ENCODE measurements at places on chromosomes 11 and 22. TPM values are rescaled to one million over a fixed set of nuclear protein-coding genes. Genes with fewer than 3 reads are reported as not detected.
A peak's percentile ranks its signal among the peaks of the same experiment; 100 is the strongest.

- H3K27me3 ChIP-seq = no peaks in the 10 kb centered on the region
- H3K36me3 ChIP-seq = peaks cover 15% of the 10 kb centered on the region
- H3K4me3 ChIP-seq = peak overlapping the region; percentile 25
- H3K4me1 ChIP-seq = peaks cover 65% of the 10 kb centered on the region
- peak overlapping the region; percentile 73 for H3K27ac ChIP-seq
- peak; percentile 53 for DNase-seq
Observed at GRCh38 chr11:68354148-68354872, 41.9 kb downstream of the LRP5 start.

DNA sequence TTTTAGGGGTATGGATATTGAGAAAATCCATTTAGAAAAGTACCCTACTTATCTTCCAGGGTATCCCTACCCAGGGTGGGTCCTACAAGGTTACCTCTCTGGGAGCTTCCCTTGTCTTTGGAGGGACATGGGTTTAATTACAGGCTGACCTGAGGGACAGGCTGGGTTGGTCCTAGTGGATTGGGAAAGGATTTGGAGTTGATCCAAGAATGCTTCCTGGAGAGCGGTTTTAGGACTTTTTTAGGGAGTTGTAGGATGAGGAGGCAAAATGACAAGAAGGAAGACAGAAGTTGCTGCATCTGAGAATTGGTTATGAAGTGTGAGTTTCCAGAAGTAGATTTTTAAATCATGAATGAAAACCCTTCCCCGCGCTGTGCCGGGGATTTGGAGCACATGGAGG lies 61.8 kb upstream of the CRTAM start:
- peaks cover 4% of the 10 kb centered on the region for H3K4me1 ChIP-seq
- H3K27ac ChIP-seq = no peak overlapping the region
- no peaks in the 10 kb centered on the region for H3K27me3 ChIP-seq
- DNase-seq = no peak
- H3K36me3 ChIP-seq = no peaks in the 10 kb centered on the region

DNA sequence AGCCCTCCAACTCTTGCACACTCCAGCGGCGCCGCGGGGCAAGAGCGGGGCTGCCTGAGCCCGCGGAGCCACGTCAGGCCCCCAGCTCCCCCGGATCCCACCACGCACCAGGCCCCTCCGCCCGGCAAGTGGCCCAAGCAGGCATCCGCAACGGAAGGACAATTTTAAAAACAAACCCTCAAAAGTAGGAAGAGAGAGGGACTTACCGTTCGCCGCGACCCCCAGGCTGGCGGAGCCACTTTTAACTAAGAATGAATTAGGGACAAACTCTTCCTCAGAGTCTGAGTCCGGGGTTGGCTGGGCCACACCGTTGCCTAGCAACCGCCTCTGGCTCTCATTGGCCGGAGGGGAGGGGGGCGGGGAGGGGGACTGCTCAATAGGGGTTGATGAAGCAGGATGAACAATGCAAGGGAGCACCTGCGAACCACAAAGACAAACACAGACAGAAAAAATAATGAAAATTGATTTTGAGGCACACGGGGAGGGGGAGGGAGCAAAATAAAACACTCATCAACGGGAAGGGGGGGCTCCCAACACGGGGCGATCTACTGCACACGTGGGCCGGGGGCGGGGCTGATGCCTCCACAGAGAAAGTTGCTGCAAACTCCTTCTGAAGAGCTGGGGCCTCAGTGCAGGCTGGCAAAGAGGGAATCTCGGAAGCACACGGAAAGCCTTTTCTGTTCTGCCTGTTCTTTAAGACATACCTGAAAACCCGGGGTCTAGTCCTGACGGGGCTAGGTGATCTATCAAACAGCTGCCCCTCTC lies 387.5 kb upstream of the NARS2 start:
- no peak for DNase-seq
- no peaks in the 10 kb centered on the region for H3K4me1 ChIP-seq
- no peaks in the 10 kb centered on the region for H3K27me3 ChIP-seq
- peak overlapping the region; percentile 53 for H3K4me3 ChIP-seq

DNA sequence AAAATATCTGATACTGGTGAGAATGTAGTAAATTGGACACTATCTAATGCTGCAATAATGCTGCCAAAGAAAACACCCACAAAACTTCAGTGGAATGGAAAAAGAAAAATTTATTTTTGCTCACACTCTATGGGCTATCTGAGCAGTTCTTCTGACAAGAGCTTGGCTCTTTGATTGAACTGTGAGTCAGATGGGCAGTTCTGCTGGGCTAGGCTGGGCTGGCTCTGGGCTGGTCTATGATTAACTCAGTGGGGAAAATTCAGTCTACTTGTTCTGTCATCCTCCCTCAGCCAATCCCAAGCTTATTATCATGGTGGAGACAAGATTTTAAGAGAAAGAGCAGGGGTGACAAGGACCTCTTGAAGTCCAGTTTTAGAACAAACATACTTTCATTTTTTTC lies 1404.8 kb downstream of the LRRC4C start:
- H3K27ac ChIP-seq = no peak overlapping the region
- no peak for DNase-seq
- no peaks in the 10 kb centered on the region for H3K36me3 ChIP-seq
- H3K4me3 ChIP-seq = no peak overlapping the region
- no peaks in the 10 kb centered on the region for H3K4me1 ChIP-seq
- no peaks in the 10 kb centered on the region for H3K27me3 ChIP-seq

DNA sequence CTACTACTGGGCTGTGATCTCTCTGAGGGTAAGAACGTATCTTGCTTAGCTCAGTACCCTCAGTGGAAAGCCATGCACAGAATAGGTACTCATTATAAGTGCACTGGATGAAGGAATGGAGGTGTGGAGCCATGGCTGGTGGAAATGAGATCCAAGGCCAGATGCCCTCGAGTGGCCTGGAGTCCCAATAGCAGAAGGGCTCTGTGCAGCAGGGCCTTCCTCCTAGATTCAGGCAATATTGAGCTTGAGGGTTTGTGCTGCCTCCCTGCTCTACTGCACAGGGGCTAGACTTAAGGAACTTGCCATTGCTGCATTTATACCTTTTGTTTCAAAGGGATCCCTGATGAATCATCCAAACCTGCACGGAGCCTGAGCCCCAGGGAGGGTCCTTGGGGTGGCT lies 33.6 kb upstream of the TUB start:
- H3K27me3 ChIP-seq = no peaks in the 10 kb centered on the region
- no peak for DNase-seq
- no peaks in the 10 kb centered on the region for H3K4me1 ChIP-seq
- no peak overlapping the region for H3K4me3 ChIP-seq
- H3K36me3 ChIP-seq = no peaks in the 10 kb centered on the region

DNA sequence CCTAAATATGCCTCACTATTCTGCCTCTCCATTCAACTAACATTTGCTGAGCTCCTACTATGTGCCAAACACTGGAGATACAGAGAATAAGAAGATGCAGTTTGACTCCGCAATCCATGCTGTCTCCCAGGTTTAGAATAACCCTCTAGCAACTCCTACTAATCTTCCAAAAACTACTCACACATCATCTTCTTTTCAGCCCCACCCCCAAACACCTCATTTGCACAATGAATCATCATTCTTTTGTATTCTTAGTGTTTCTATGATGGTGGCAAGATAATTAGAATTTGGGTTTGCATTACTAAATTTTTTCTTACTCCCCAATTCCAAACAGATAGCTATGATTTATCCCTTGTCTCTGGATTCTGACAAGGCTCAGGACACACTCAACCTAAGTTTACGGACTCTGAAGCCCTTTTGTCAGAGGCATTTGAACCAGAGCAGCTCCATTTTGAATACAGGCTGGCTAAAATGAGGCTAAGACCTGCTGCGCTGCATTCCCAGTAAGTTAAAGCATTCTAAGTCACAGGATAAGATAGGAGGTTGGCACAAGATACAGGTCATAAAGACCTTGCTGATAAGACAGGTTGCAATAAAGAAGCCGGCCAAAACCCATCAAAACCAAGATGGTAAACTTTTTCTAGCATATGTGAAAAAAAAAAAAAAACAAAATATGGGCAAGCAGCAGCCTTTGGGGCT lies 1038.9 kb downstream of the DLG2 start:
- DNase-seq = no peak
- no peaks in the 10 kb centered on the region for H3K27me3 ChIP-seq
- H3K4me1 ChIP-seq = no peaks in the 10 kb centered on the region
- H3K27ac ChIP-seq = no peak overlapping the region
- H3K36me3 ChIP-seq = no peaks in the 10 kb centered on the region

GRCh38 chr11:28384418-28384817 lies 276.2 kb downstream of the METTL15 start:
- no peak overlapping the region for H3K27ac ChIP-seq
- H3K27me3 ChIP-seq = no peaks in the 10 kb centered on the region
- no peaks in the 10 kb centered on the region for H3K4me1 ChIP-seq
- H3K36me3 ChIP-seq = no peaks in the 10 kb centered on the region
- H3K4me3 ChIP-seq = no peak overlapping the region

DNA sequence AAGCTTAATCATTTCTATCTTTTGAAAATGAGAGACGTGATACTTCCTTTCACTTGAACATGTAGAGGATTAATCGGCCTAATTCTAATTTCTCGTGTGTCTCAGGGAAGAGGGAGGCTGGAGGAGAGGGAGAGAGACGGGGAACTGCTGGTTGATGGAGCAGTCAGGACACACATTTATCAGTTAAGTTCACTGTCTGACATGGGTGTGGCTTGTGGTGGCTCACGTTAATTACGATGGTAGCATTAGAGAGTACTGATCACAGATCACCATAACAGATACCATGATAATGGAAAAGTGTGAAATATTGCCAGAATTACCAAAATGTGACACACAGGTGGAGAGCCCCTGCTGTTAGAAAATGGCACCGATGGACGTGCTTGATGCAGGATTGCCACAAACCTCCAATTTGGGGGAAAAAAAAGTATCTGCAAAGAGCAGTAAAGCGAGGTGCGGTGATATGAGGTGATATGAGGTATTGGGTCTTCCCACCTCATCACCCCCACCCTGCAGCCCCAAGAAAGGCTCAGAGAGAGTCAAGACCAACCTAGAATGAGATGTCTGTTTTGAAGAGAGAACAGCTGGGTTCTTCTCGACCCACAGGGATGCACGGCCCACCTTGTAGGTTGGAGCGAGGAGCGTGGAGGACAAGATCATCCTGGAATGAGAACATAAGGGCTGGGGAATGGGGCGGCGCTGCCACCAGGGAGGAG lies 19.7 kb downstream of the ZBED4 start:
- peaks cover 2% of the 10 kb centered on the region for H3K36me3 ChIP-seq
- H3K27ac ChIP-seq = no peak overlapping the region
- DNase-seq = no peak
- H3K27me3 ChIP-seq = no peaks in the 10 kb centered on the region
- no peaks in the 10 kb centered on the region for H3K4me1 ChIP-seq

- peak overlapping the region; percentile 71 for H3K4me3 ChIP-seq
- H3K36me3 ChIP-seq = no peaks in the 10 kb centered on the region
- H3K27me3 ChIP-seq = peaks cover 14% of the 10 kb centered on the region
- peaks cover 5% of the 10 kb centered on the region for H3K4me1 ChIP-seq
- H3K27ac ChIP-seq = no peak overlapping the region
- DNase-seq = no peak
Observed at GRCh38 chr11:46382646-46383403, 1.4 kb downstream of the MDK start.

- H3K27ac ChIP-seq = no peak overlapping the region
- peaks cover 5% of the 10 kb centered on the region for H3K36me3 ChIP-seq
- H3K27me3 ChIP-seq = no peaks in the 10 kb centered on the region
- no peak for DNase-seq
Observed at GRCh38 chr11:125090816-125091215, 20.6 kb downstream of the TMEM218 start.

- DNase-seq = no peak
- no peak overlapping the region for H3K4me3 ChIP-seq
- no peaks in the 10 kb centered on the region for H3K4me1 ChIP-seq
- H3K27ac ChIP-seq = no peak overlapping the region
Observed at GRCh38 chr11:14117632-14118031, 155.1 kb downstream of the SPON1 start.

DNA sequence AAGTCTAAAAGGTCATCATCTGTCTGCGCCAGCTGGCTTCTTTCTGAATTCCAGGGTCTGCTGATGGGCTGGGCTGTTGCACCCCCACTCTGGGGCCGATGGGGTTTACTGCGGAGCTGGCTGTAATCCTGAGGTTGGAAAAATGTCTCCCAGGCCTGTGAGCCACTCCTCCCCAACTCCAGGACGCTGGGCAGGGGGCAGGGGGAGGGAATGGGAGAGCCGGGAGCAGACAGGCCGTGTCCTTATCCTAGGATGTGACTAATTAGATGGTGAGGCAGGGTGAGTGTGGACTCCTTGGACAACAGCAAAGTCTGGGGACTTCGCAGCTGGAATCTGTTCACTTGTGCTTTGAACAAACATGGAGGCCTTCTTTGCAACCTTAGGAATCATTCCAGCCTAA lies 48.7 kb downstream of the LRRC32 start:
- H3K4me3 ChIP-seq = no peak overlapping the region
- no peaks in the 10 kb centered on the region for H3K36me3 ChIP-seq
- DNase-seq = no peak
- peaks cover 22% of the 10 kb centered on the region for H3K4me1 ChIP-seq

DNA sequence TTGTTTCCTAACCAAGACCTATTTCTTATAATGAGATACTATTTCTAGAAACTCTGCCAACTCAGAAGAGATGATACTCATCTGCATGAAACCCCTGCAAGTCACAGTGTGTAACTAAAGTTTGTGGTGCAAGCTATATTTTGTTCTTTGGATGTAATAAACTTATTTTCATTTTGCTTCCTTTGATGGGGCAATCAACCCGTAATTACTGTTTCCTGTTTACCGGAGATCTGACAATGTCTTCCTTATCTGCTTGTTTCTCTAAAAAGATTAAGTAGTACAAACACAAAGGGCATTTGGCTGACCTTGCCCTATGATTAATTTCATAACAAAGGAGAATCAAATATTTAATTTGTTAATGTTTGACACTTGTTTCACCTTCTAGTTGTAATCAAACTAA lies 846.6 kb upstream of the ANO3 start:
- H3K27me3 ChIP-seq = no peaks in the 10 kb centered on the region
- no peaks in the 10 kb centered on the region for H3K36me3 ChIP-seq
- H3K27ac ChIP-seq = no peak overlapping the region
- no peak for DNase-seq

DNA sequence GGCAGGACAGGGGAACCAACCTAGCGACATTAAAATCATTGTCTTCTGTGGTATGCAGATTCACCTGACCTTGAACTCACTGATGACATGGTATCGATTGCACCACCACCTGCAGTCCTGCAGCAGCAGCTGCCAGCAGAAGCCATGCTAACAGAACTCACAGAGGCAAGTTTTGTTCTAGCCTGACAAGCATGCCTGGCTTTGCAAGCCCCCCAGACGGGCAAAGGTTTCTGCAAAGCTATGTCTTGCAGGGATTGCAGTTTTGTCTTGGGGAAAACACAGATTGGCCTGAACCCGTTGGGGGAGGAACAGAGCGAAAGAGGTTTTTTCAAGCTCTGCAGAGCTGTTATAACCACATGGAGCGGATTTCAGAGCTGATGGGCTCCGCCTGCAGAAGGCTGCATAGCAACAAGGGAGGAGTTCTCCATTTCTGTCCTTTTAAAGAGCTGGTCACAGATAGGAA lies 221.0 kb downstream of the HIPK3 start:
- no peak for DNase-seq
- H3K4me1 ChIP-seq = no peaks in the 10 kb centered on the region
- H3K27ac ChIP-seq = no peak overlapping the region
- no peaks in the 10 kb centered on the region for H3K36me3 ChIP-seq

The GAL3ST1 gene
- total RNA-seq = not detected

The SCGB1C1 gene
- total RNA-seq = not detected

The PLAAT3 gene
- 21.1 TPM for total RNA-seq

The SGSM1 gene
- 4.2 TPM for total RNA-seq

The SLC22A12 gene
- not detected for total RNA-seq

Data from ascending aorta (tissue), 2 donors.